Tibial artery (tissue), 4 donors: ENCODE measurements at places on chromosomes 3 and 15.
A peak's percentile ranks its signal among the peaks of the same experiment; 100 is the strongest.

DNA sequence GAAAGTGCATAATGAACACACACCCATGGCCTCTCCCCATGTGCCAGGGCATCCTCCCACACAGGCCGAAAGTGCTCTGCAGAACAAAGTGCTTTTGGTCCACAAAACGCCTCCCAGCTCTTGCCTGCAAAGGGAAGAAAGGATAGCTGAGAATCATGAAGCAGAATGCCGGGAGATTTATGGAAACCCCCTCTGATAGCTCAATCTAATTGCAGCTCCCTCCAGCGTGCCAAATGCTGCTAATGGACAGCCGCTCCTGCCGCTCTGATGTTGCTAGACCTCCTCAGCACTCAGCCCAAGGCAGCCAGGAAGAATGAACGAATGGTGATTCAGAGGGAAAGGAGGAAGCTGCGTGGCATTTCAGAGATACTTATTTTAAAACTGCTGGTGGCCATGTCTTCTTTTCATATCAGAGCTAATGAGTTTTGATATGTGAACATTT, 145.3 kb downstream of the TJP1 start:
- DNase-seq = no peak

GRCh38 chr3:191762323-191762960, 301.5 kb downstream of the PYDC2 start:
- DNase-seq = no peak

GRCh38 chr3:130820976-130821375, 72.9 kb upstream of the ATP2C1 start:
- DNase-seq = no peak

GRCh38 chr15:67828969-67829646, 3.8 kb downstream of the SKOR1 start:
- DNase-seq = peak; percentile 37

- DNase-seq = no peak
Observed at GRCh38 chr3:111326144-111326995, 215.6 kb upstream of the CD96 start.

GRCh38 chr15:88243895-88244787, 12.4 kb downstream of the NTRK3 start:
- DNase-seq = no peak

- no peak for DNase-seq
Observed at GRCh38 chr3:15882577-15882976, 84.8 kb upstream of the ANKRD28 start.

GRCh38 chr3:105755121-105755886, 113.5 kb downstream of the CBLB start:
- DNase-seq = no peak

DNA sequence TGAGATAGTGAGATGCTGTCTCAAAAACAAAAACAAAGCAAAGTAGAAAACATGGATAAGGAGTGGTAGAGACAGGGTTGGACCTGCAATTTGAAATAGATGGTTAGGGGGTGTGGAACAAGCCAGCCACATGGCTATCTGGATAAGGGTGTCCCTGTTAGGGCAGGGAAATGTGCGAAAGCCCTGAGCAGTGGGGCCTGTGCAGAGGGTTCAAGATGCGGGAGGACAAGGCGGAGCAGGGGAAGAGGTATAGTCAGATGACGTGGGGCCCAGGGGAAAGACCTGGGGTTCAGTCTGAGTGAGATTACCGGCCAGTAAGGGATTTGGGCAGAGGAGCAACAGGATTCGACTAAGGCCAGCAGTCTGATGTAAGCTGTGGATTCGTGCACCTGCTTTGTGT, 18.4 kb upstream of the NR2E3 start:
- no peak for DNase-seq

GRCh38 chr3:59759298-59760031, 709.6 kb upstream of the CFAP20DC start:
- peak; percentile 24 for DNase-seq

GRCh38 chr15:83166218-83166617, 41.4 kb downstream of the HDGFL3 start:
- DNase-seq = no peak

DNA sequence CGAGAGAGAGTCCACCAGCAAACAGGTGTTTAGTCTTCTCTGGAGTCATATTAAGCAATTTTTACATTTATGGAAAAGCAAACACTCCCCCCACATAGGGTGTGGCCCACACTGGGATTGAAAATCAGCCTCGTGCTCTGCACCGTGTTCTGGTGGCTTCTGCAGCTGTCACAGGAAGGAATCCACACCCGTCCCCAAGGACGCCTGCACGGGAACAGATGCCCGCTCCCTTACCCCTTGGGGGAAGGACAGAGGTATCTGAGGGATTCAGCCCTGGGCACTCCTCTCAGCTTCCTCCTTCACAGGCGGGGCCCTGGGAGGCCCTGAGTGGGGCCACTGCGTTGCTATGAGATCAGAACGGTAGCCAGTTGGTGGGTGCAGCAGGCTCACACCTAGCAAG, 27.8 kb downstream of the LIPC start:
- DNase-seq = no peak
